ENCODE measurements at places on chromosomes 16 and 17.
A peak's percentile ranks its signal among the peaks of the same experiment; 100 is the strongest.

GRCh38 chr17:18158022-18158600 is 25.5 kb upstream of the ALKBH5 start:
- peak; percentile 91 for DNase-seq

- DNase-seq, result no peak
Observed at GRCh38 chr16:71218306-71218963, 12.1 kb downstream of the HYDIN start.

DNA sequence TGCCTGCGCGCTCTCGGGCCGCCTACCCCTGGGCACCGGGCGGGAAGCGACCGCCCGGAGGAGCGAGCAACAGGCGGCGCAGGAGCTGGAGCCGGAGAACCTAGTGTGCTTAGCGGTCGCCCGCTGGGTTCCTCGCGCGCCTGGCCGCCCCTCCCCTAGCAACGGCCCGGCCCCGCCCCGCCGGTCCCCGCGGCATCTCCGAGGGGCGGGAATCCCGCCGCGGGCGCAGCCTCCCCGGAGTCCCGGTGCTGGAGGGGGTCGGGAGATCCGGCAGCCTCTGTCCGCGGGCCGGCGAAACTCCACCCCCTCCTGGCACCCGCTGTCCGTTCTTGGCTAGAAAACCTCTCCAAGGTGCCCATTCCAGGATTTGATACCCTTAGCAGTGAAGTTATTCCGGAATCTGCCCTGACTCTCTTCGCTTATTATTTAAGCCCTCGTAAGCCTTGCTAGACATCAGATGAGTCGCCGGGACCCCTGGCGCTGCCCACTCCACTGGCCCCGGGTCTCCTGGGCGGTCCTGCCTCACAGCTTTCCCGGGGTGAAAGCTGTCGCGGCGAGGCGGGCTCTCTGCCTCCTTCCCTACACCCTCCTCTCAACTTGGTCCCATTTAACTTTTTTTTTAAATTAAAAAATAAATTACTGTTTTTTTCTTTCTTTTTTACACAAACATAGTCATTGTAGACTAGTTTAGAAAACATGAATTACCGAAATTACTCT is at the start of gene RPRML:
Gene RPRML (minus strand): TSS at position 107 of the 717 bp plus-strand sequence. CDS start 246 bp downstream, outside the sequence.
- DNase-seq, result peak; percentile 58

DNA sequence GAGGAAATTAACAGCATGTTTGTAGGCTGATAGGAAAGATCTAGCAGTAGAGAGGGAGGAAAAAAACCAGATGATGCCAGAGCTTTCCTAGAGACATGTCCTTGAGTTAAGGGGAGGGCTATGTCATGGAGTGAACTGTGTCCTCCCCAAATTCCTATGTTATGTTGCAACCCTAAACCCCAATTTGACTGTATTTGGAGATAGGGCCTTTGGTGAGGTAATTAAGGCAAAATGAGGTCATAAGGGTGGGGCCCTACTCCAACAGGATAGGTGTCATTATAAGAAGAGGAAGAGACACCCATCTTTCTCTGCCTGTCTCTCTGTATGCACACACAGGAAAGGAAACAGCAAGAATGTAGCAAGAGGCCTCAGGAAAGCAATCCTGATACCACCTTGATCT is 195.3 kb upstream of the AXIN2 start:
- no peak for DNase-seq

GRCh38 chr16:5447734-5448133 is 350.1 kb upstream of the EEF2KMT start:
- DNase-seq, result no peak

DNA sequence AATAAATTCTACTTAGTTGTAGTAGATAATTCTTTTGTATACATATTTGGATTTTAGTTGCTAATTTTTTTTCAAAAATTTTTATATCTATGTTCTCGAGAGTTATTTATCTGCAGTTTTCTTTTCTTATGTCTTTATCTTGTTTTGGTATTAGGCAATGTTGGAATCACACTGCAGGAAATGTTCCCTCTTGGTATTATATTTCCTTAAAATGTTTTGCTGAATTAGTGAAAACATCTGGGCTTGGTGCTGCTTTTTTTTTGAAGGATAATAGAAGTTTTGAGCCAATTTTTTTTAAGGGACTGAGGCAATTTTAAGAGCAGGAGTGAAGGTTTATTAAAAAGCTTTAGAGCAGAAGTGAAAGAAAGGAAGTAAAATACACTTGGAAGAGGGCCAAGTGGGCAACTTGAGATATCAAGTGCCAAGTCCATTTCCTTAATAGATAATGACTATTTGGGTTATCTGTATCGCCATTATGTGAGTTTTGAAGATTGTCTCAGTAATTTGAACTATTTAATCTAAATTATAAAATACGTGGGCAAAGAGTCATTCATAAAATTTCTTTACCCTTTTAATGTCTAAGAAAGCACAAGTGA is 1390.1 kb upstream of the CDH8 start:
- no peak for DNase-seq

- DNase-seq, result no peak
Observed at GRCh38 chr17:77723909-77724875, 234.3 kb upstream of the TNRC6C start.

GRCh38 chr17:50955667-50956120 is 89.5 kb upstream of the TOB1 start:
- no peak for DNase-seq

DNA sequence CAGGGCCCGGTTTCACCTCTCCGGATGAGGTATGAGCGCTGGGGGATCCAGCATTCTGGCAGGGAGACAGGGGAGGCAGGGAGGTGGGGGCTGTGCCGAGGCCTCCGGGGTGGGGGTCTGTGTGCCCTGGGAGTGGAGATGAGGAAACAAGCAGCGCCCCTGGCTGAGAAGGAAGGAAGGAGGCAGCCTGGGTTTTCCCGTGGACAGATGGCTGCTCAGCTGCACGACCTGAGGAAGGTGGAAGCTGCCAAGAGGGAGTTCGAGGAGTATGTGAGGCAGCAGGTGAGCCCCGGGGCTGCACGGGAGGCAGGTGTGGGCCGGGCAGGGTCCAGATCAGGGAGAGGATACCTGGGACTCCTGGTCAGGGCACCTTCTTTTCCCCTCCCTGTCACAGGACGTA is 4.3 kb downstream of the RNF112 start:
- DNase-seq, result no peak

DNA sequence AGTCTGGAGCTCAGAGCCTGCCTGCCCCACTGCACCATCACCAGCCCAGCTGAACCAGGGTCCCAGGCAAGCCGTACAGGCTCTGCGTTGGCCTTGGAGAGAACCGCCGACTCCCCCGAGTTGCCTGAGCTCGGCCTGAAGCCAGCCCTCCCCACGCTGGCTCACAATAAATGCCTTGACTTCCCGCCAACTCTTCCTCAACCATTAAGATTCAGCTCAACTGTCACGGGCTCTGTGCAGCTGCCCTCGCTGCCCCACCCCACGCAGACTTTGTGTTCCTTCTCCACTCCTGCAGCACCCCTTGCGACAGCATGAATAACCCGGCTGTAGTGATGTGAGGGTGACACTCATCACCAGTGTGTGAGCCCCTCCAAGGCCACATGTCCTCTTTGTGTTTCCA is 4.8 kb upstream of the QPRT start:
- DNase-seq, result no peak

GRCh38 chr16:57304169-57305061 is 19.9 kb upstream of the PLLP start:
- DNase-seq, result peak; percentile 44

GRCh38 chr17:8053600-8053999 is 14.7 kb downstream of the ALOX15B start:
- no peak for DNase-seq

GRCh38 chr17:740240-741017 is 8.0 kb downstream of the TLCD3A start:
- no peak for DNase-seq

- no peak for DNase-seq
Observed at GRCh38 chr17:79739148-79740062, 8.7 kb downstream of the ENPP7 start.

GRCh38 chr16:401468-402348 is at the start of gene DECR2:
Gene DECR2, plus strand, starts transcription at chr16:401885. Its CDS starts 79 bp downstream, at chr16:401964.
- DNase-seq, result peak; percentile 99

GRCh38 chr17:21194226-21194625 is 19.7 kb downstream of the TMEM11 start:
- no peak for DNase-seq

GRCh38 chr16:1211451-1212268 is 13.4 kb downstream of the TPSG1 start:
- DNase-seq, result no peak

DNA sequence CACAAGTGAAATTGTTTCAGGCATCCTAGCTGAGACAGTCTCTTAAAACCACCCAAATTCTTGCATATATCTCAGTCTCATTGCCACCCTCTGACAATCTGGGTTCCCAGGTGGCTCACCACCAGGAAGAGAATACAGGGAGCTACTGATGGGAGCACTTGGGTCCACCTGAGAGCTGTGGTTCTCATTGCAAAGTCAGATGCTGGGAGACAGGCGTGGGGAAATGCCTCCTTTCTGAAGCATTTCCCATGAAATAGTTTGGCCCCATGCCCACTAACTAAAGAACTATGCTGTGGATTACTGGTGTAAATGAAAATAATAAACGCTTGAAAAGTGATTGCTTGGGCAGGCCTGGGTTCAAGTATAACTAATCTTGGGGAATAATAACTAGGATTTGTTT is 70.3 kb downstream of the CMC2 start:
- no peak for DNase-seq

GRCh38 chr17:29885031-29885640 is 44.9 kb downstream of the SSH2 start:
- no peak for DNase-seq

- peak; percentile 51 for DNase-seq
Observed at GRCh38 chr17:15265131-15265530, at the start of gene PMP22. Gene PMP22, minus strand, starts transcription at chr17:15265326. Its CDS starts 4,599 bp downstream, at chr17:15260727.

DNA sequence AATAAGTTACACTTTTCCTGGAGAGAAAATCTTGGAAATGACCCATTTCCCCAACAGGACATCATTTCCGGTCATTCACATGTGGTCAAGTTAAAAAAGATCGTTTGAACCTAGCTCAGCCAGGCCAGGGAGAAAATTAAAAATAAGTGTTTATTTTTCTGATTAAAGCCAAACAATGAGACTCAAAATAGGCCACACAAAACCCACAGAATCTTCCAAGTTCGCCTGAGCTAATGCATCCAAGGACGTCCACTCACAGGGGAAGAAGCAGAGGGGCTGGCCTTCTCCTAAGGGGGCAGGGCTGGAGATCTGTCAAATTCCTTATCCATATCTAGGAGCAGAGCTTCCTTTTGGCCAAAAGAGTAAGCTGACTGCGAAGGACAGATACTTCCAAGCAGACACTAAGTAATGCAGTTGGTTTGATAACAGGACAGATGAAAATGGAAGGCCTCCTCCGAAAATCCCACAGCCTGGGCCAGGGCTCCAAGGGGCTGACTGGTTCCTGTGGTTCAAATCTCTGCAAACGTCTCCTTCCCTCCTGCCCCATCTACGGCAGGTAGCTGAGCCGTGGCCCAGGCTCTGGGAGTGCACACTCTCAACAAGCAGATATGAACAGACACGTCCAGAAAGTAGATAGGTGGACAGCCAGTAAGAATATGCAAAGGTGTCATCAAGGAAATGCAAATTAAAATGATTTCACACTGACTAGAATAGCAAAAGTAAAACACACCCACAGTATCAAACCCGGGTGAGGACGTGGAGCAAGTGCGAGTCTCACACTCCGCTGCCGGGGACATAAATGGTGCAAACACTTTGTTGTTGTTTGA is 98.5 kb downstream of the MRM3 start:
- peak; percentile 20 for DNase-seq

DNA sequence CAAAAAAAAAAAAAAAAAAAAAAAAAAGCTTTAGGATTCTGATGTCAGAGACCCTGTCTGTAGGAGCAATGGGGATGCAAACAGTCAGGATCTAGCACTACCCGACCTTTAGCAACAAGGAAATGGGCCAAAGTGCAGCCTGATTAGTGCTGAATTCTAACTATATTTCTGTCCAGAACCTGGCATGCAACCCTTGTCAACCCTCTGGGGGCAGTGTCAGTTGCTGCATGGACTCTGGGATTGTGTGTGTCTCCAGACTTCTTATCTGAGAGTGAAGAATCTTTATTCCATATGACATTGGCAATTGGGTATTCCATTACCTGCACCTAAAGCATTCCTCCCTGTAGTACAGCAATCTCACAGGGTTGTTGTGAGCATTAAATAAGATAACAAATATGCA is 120.3 kb upstream of the CRHR1 start:
- no peak for DNase-seq

GRCh38 chr17:82871056-82871775 is 31.4 kb upstream of the ZNF750 start:
- DNase-seq, result no peak

All from AG20443 (cell line).